ENCODE measurements at places on chromosomes 4 and X. TPM values are rescaled to one million over a fixed set of nuclear protein-coding genes. Genes with fewer than 3 reads are reported as not detected.

SSX1 gene
- not detected for total RNA-seq

PNMA6F gene
- not detected for total RNA-seq

AKAP14 gene
- total RNA-seq, result not detected

XK gene
- total RNA-seq, result 0.04 TPM

LINC00632 gene
- total RNA-seq, result not detected

CT45A9 gene
- not detected for total RNA-seq

ZAR1 gene
- not detected for total RNA-seq

PDGFC gene
- total RNA-seq, result not detected

DNA sequence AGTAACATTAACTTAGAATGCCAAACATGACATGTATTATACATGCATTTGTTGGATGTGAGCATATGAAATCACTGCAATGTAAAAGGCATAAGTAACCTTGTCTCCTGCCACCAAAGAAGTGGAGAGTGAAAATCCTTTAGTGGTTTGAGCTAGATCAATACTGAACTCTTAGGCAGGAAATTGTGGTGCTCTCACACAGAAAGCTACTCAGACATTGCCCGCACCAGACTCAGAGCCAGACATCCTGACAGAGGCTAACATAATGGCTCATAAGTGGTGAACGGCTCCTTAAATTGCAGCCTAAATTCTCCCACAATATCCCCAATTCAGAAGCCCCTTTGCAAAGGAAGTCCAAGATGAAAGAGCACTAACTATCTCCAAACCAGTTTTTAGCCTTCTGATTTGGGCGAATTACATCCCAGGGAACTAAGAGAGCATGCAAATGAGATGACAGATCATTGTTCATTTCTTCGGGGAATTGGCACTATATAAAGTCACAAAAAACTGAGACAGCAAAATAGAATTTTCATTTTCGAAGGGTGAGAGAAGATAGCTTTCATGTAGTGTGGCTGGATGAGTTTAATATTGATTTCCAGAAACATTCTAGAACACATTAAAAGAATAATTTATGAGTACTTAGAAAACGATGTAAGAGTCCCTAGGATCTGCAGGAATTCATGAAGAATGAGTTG, 233.6 kb upstream of the RPS6KA3 start:
- H3K27me3 ChIP-seq, result no peaks in the 10 kb centered on the region
- no peak overlapping the region for H3K27ac ChIP-seq
- no peaks in the 10 kb centered on the region for H3K36me3 ChIP-seq
- H3K4me3 ChIP-seq, result no peak overlapping the region
- no peaks in the 10 kb centered on the region for H3K4me1 ChIP-seq

DNA sequence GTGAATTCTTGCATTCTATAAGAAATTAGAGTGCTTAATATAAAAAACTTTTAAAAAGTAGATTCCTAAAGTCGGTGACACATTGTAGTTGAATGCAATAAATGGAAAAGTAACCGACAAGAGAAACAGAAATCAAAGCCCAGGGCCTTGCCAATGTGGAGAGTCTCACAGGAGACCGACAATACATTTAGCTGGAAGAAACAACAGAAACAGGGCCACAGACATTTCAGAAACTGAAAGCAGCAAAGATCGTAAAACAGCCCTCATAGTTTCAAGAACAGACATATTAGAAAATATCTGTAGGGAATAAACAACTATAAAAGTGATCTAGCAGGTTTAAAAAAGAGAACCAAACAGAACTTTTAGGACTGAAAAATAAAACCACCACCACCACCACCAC, 49.5 kb downstream of the STAP1 start:
- H3K27ac ChIP-seq, result no peak overlapping the region
- no peak overlapping the region for H3K4me3 ChIP-seq
- H3K36me3 ChIP-seq, result peaks cover 66% of the 10 kb centered on the region
- H3K27me3 ChIP-seq, result no peaks in the 10 kb centered on the region

DNA sequence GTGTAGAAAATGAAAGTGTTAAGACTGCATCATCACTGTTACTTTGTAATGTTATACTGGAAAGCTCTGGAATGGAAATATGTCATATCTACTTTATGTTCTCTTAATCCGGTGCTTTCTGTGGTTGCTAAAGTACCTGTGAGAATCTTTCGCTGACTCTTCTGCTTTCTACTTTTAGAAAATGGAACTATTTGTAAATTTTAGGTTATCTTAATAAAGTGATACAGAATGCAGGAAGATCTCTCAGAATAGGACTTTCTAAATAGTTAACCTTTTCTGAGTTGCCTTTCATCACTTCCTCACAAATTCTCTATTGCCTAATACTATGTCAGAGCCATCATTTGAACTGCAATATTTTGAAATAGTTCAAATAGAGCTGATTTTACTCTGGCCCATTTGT, 69.3 kb downstream of the BMP2K start:
- H3K4me1 ChIP-seq, result no peaks in the 10 kb centered on the region
- no peaks in the 10 kb centered on the region for H3K27me3 ChIP-seq
- H3K36me3 ChIP-seq, result no peaks in the 10 kb centered on the region
- no peak overlapping the region for H3K27ac ChIP-seq
- no peak for DNase-seq

DNA sequence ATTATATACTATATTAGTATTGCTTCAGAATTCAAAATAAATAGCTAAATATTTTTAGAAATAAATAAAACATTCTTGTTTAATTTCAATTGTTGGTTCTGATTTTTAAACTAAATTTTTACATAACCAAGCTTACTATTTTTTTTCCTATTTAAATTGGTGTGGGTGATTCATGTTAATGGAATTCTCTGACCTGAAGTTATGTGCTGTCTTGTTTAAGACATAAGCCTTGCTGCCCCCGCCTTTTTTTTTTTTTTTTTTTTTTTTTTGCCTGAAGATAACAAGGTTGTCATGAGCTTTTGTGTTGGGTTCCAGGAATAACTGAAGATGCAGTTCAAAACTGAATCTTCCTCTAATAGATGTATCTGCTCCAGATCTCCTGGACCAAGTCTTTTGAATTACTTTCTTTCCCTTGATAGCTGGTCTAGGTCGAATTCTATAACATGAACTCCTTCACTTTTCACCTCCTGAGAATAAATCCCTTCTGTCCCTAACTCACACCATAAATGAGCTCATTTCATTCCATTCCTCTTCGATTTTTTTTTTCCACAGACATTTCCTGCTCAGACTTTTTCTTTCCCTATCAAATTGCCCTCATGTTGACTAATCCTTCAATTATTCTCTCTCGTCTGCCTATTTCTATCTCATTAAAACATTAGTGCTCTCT, 261.5 kb upstream of the FTHL17 start:
- no peaks in the 10 kb centered on the region for H3K4me1 ChIP-seq
- H3K4me3 ChIP-seq, result no peak overlapping the region
- H3K27me3 ChIP-seq, result no peaks in the 10 kb centered on the region
- H3K27ac ChIP-seq, result no peak overlapping the region
- no peak for DNase-seq

- H3K4me3 ChIP-seq, result no peak overlapping the region
- DNase-seq, result no peak
- no peaks in the 10 kb centered on the region for H3K4me1 ChIP-seq
- H3K27ac ChIP-seq, result no peak overlapping the region
Observed at GRCh38 chr4:28639747-28640146, 1779.1 kb downstream of the STIM2 start.

GRCh38 chr4:39732728-39733127, 34.8 kb downstream of the UBE2K start:
- H3K4me3 ChIP-seq, result no peak overlapping the region
- no peaks in the 10 kb centered on the region for H3K36me3 ChIP-seq
- H3K27me3 ChIP-seq, result no peaks in the 10 kb centered on the region
- peaks cover 19% of the 10 kb centered on the region for H3K4me1 ChIP-seq

- no peak overlapping the region for H3K27ac ChIP-seq
- no peak overlapping the region for H3K4me3 ChIP-seq
- DNase-seq, result no peak
- no peaks in the 10 kb centered on the region for H3K27me3 ChIP-seq
Observed at GRCh38 chr4:94515365-94515764, 63.6 kb downstream of the PDLIM5 start.

DNA sequence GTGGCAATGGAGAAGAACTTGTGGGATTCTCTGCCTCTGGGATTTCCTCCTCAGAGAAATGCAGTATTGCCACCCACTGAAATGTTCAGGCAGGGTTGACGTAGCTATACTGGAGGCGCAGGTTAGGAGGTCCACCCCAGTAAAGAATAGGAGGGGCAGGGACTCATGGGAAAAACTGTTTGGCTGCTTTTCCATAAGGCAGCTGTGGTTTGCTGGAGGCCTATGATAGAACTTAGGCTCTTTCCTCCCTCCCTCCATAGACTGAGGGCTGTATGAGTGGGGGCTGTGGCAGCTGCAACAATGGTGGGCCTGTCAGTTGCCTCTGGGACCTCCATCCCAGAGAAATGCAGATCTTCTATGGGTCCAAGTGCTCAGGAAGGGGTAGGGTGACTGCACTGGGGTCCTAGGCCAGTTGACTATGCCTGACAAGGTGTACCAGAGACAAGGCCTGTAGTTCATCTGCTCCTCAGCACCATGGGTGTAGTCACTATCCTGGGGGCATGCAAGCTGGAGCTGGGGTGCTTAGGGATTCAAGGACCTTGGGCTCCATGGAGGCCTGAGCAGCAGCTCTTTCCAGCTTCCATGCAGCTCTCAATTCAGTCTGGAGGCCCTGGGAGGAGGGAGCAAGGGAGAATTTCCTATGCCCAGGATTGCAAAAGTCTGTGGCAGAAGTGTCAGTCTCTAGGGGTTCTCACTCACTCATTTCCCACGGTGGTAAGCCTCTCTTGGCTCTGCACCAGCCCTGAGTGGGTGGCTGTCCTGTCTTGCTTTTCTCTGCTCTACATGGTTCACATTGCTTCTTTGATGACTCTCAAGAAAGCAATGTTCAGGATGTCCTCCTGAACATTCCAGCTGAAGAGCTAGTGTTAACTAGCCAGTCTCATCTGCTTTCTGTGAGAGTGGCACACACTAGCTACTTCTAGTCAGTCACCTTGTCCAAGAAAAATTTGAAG, 353.0 kb downstream of the IDS start:
- DNase-seq, result no peak
- H3K4me3 ChIP-seq, result no peak overlapping the region
- H3K27me3 ChIP-seq, result no peaks in the 10 kb centered on the region

GRCh38 chrX:130261296-130261893, 7.3 kb downstream of the ZNF280C start:
- no peak overlapping the region for H3K27ac ChIP-seq
- no peak overlapping the region for H3K4me3 ChIP-seq
- H3K36me3 ChIP-seq, result peaks cover 7% of the 10 kb centered on the region
- peaks cover 10% of the 10 kb centered on the region for H3K4me1 ChIP-seq
- H3K27me3 ChIP-seq, result no peaks in the 10 kb centered on the region

DNA sequence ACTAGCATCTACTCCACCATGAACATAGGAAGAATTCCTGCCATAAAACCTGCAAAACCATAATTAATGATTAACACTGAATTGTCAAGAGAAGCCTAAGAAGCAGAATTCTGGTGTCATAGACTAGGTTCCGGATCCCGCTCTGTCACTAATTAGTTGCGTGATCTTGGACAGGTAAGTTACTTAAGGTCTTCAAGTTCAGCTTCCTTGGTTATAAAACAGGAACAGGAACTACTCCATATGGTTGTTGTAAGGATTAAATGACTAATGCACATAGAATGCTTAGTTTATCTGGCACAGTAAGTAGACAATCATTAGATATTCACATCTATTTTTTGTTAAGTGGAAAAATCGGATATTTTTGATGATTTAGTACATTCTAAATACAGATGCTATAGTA, 14.3 kb downstream of the G3BP2 start:
- H3K27me3 ChIP-seq, result no peaks in the 10 kb centered on the region
- H3K4me3 ChIP-seq, result no peak overlapping the region
- no peak for DNase-seq
- H3K4me1 ChIP-seq, result peaks cover 51% of the 10 kb centered on the region
- peaks cover 70% of the 10 kb centered on the region for H3K36me3 ChIP-seq
- no peak overlapping the region for H3K27ac ChIP-seq

- H3K4me3 ChIP-seq, result no peak overlapping the region
- H3K36me3 ChIP-seq, result no peaks in the 10 kb centered on the region
- H3K27me3 ChIP-seq, result no peaks in the 10 kb centered on the region
- no peak overlapping the region for H3K27ac ChIP-seq
- H3K4me1 ChIP-seq, result no peaks in the 10 kb centered on the region
- no peak for DNase-seq
Observed at GRCh38 chrX:148913971-148914370, 413.6 kb downstream of the AFF2 start.

- H3K27me3 ChIP-seq, result no peaks in the 10 kb centered on the region
- H3K27ac ChIP-seq, result no peak overlapping the region
- no peaks in the 10 kb centered on the region for H3K36me3 ChIP-seq
- no peaks in the 10 kb centered on the region for H3K4me1 ChIP-seq
Observed at GRCh38 chr4:183876268-183876934, 28.7 kb upstream of the STOX2 start.

GRCh38 chr4:2907706-2908293, 55.4 kb downstream of the NOP14 start:
- no peak for DNase-seq
- H3K27me3 ChIP-seq, result no peaks in the 10 kb centered on the region
- peaks cover under 1% of the 10 kb centered on the region for H3K4me1 ChIP-seq
- peaks cover 4% of the 10 kb centered on the region for H3K36me3 ChIP-seq
- H3K4me3 ChIP-seq, result no peak overlapping the region

DNA sequence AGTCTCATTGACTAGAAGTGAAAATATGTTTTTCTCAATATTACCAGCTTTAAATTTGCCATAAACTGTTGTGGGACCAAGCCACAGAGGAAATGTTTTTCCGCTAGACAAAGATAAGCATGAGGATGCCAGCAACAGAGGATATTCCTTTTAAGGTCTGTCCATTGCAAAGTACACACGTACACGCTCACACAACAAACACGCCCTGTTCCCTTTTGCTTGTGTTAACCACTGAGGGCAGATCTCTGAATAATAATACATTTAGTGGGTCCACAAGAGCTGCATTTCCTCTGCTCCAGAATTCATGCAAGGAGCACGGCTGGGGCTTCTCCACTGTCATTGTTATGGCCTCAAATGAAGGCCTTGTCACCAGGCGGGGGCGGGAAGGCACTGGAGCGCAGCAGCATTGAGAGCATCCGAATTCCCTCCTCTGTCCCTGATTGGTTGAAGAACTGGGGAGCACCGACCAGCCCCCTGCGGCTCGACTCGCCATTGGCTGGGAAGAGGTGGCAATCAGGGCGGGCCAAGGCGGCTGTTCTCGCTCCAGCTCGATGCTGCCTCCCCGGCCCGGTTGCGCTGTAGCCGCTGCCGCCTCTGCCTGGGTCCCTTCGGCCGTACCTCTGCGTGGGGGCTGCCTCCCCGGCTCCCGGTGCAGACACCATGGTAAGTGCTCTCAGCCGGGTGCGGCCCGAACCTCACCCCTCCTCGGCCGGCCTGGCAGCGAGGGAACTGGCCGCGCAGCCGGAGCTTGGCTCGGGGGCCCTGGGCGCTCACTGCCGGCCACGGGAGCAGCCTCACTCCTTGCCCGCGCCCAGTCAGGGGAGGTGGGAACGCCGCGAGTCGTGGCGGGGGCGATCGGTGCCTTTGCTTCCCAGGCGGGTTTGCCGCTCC, at the start of gene GUCY1B1:
Gene GUCY1B1, plus strand, starts transcription at position 541 of the 891 bp plus-strand sequence. Its CDS starts 120 bp downstream, at position 661.
- no peaks in the 10 kb centered on the region for H3K36me3 ChIP-seq
- DNase-seq, result no peak
- H3K27me3 ChIP-seq, result no peaks in the 10 kb centered on the region
- peaks cover 34% of the 10 kb centered on the region for H3K4me1 ChIP-seq
- no peak within 1 kb of the TSS for H3K4me3 ChIP-seq

Data from Karpas-422 (cell line).